ENCODE measurements at places on chromosomes 12 and 14. TPM values are rescaled to one million over a fixed set of nuclear protein-coding genes. Genes with fewer than 3 reads are reported as not detected.

DNA sequence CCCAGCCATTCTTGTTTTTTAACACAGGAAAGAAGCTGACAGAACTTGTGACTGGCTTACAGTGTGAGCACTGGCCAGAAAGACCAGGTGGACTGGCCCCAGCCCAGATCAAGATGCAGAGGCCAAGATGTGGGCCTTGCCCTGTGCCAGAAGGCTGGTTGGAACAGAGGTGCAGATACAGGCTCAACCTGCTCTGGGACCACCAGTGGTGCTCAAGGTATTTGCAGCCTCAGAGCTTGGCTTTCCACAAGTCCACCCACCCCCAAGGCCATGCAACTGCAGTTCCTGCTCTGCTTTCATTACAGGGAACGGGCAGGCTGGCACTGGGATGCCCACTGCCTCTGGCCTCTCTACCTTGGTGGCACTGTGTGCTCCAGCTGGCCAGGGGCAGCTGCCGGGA is 23.3 kb downstream of the ZFC3H1 start:
- DNase-seq: no peak

DNA sequence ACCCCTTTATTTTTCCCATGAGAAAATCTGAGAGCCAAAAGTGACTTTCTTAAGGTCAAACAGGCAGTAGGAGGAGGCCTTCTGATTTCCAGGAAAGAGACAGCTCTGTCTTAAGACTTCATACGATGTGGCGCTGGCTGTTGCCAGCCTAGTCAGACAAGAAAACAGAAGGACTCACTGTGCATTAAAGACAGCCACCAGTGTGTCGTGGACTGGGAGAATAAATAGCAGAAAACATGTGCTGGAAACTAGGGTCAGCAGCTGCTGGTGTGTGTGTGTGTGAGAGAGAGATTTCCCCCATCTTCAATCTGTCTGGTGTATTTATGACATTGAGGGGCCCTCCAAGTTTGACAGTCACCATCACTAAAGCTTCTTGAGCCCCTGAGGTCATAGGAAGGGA is 708.6 kb upstream of the TMEM132C start:
- no peak for DNase-seq

DNA sequence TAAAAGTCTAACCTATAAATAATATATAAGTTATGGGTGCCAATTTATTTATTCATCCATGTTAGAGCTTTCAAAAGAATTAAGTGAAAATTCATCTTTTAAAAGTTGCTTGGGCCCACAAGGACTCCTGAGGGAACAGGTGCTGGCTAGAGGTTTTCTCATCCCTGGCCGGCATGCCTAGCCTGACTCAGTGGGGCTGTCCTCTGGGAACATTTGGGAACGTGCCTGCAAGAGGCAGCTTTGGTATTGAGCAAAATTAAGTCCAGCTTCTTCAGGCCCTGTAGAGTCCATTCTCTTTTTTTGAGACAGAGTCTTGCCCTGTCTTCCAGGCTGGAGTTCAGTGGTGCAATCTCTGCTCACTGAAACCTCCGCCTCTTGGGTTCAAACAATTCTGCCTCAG is 44.7 kb downstream of the SPTB start:
- DNase-seq: no peak

- DNase-seq: no peak
Observed at GRCh38 chr14:71610797-71611196, 321.4 kb upstream of the RGS6 start.

DNA sequence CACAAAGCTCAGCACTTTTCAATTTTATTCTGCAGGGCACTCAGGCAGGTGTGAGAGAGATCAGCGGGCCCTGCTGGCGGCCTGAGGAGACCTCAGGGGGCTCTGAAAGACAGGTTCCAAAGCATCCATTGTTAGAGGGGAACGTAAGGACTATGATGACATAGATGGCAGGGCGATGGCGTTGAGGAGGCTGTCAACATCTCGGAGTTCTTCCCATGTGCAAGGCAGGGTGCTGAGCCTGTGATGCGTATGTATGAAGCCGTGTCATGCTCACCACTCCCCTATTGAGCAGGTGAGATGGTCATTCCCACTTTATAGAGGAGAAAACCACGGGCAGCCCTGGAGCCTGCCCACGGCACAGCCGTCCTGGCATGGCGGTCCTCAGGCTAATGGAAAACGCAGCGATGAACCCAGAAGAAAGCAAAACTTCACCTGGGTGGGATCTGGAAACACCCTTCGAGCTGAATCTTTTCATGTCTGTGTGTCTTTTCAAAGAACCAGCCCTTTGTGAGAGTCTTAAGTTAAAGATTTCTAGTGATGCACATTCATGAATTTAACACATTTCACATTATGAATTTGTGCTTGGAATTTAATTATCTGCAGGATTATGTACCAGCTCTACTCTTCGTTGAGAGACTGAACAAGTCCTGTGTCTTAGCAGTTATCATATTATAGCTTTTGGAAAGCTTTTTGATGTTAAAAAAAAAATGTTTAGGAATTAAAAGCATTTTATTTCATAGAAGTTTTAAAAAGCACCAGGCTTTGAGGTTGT is 64.7 kb downstream of the RIMBP2 start:
- no peak for DNase-seq

GRCh38 chr12:52643233-52644077 is 8.6 kb downstream of the KRT2 start:
- DNase-seq: no peak

TMBIM6 gene
- total RNA-seq: 603 TPM

- DNase-seq: no peak
Observed at GRCh38 chr14:42192738-42193653, 586.3 kb downstream of the LRFN5 start.

CISTR gene
- not detected for total RNA-seq

- no peak for DNase-seq
Observed at GRCh38 chr14:72264716-72265115, 332.5 kb downstream of the RGS6 start.

DNA sequence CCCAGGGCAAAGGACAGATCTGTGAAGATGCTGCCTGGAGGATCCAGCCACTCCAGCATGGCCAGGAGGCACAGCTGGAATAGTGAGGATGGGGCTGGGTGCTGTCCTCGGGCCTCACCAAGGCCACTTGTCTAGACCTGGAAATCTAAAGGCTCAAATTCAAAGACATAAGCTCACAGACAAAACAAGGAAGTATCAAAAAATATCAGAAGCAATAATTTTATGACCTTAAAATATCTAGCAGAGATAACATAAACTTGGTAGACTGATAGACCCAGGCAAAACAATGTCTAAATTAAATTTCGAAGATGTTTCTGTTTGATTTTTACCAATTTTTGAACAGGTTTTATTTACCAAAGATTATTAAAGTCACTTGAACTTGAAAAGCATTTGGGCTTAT is 22.6 kb upstream of the MMP19 start:
- DNase-seq: no peak
